ENCODE measurements at places on chromosomes 5 and 9.

DNA sequence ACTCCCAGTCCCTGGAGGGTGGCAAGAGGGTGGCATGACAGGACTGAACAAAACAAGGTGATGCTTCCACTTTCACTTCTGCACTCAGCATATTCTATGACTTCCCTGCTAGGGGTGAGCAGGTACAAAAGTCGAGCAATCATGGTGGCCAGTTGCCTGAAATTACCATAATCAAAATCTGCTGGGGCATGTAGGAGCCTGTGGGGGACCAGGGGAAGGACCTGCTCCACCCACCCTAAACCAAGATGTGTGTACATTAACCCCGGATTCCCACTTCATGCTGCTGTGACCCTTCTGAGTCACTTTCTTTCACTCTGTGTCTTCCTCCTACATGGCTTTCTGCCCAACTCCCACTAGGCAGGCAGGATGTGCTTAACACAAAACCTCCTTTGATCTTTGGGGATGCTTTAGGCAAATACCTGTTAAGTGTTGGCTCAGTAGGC, 73.3 kb upstream of the PHF24 start:
- no peak for DNase-seq

DNA sequence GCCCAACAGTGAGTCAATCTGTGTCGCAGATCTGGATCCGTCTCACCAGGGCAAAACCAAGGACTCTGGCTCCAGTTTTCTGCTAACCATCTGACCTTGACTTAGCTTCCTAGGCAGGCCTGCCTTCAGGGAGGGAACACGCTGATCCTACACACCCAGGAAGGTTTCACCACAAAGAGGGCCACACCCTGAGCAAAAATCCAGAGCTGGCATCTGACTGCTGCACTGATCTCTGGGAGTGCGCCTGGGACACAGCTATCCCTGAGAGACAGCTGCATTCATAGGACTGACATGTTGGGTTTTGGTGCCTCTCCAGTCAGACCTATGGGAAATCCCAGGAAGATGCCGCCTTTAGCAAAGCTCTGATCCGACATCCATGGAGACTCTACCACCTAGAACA, 47.5 kb downstream of the CDK5RAP2 start:
- no peak for DNase-seq

- no peak for DNase-seq
These were observed 19.1 kb downstream of the DUSP1 start for GRCh38 chr5:172751761-172752510.

DNA sequence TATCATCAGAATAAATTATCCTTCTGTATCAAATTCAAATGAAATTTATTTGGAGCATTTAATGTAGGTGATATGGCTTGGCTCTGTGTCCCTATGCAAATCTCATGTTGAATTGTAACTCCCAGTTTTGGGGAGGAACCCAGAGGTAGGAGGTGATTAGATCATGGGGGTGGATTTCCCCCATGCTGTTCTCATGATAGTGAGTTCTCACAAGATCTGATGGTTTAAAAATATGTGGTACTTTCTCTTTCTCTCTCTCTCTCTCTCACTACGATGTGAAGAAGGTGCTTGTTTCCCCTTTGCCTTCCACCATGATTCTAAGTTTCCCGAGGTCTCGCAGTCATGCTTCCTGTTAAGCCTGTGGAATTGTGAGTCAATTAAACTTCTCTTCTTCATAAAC, 678.4 kb upstream of the RGMB start:
- no peak for DNase-seq

DNA sequence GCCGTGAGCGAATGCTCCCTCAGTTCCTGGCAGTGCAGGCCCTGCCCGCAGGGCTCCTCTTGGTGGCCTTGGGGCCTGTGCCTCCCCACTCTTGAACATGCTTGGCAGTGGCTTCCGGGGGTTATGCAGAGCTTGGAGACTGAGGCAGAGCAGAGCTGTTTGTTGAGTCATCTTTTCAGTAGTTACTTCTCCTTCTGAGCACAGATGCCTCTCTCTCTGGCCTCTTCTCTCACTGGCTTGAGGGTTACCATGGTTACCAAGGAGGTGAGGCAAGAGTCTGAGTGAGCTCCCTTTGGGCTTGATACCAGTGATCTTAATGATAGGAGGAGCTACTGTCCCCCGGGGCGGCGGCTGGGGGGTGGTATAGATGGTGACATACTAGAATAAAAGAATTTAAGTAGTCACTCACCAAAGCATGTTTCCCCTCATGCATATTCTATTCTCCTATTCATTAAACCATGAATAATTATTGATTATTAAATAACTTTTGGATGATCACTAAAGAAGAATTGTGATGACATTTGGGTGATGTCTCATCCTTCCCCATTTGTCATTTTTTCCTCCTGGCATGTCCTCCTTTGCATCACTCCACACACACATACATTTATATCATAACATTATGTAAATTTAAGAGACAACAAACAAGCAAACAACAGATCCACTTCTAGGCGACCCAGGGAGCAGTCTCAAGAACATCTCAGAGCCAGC, 111.1 kb downstream of the ARHGAP26 start:
- DNase-seq: no peak

DNA sequence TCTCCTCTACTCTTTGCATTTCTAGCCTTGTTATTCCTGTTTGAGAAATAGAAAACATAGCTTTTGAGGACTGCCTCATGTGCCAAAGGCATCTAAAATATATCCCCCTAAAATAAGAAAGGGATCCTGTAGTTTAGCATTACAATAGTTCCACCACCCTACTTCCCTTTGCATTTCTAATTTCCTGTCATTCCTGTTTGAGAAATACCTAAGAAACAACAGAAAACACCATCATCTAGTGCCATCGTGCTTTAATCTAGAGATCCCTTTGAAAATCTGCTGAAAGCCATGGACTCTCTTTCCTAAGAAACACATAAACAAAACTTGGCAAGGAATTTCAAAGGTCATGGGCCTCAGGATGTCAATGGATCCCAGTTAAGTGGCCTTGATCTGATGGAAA, 7.5 kb downstream of the CLK4 start:
- DNase-seq: no peak

GRCh38 chr5:82150559-82150958, 127.6 kb downstream of the RPS23 start:
- DNase-seq: no peak

DNA sequence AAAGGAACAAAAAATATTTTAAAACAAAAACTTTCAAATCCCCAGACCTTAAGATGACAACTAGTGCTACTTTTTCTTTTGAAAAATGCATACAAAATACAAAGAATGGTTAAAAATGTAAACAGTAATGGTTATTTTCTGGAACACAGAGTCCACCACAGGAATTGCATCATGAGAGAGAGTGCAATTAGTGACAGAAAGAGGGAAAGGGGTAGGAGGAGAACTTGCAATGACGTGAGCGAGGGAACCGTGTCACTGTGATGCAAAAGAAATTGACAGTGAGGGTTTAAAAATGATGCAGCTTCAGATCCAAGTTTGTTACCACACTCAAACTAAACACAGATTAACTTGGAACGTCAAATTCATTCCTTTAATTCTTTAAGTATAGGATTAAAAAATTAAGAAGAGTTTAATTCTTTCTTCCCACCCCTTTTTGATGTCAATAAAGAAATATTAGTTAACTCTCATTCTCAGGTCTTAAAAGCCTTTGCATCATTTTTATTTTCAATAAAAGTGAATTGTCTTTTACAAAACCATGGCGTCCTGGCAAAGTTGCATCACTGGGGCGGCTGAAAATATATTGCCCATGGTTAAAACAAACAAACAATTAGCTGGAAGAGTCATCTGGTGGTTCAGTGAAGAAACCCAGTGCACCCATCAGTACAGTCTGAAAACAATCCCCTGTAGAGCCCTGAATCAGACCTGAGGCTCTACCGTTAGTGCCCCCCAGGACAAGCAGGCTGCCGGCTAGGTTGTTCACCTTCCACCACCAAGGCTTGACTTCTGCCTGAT, 39.5 kb downstream of the MACROH2A1 start:
- no peak for DNase-seq

- no peak for DNase-seq
These were observed 155.1 kb downstream of the ARSB start for GRCh38 chr5:78829811-78830527.
